ENCODE measurements at places on chromosomes 2 and 18.
A peak's percentile ranks its signal among the peaks of the same experiment; 100 is the strongest.

GRCh38 chr2:55718165-55719008, 24.7 kb upstream of the PNPT1 start:
- DNase-seq: peak; percentile 54

- no peak for DNase-seq
Measured at GRCh38 chr18:77653792-77654191, 404.1 kb downstream of the GALR1 start.

- DNase-seq: no peak
Measured at GRCh38 chr2:128395196-128395595, 76.5 kb upstream of the HS6ST1 start.

DNA sequence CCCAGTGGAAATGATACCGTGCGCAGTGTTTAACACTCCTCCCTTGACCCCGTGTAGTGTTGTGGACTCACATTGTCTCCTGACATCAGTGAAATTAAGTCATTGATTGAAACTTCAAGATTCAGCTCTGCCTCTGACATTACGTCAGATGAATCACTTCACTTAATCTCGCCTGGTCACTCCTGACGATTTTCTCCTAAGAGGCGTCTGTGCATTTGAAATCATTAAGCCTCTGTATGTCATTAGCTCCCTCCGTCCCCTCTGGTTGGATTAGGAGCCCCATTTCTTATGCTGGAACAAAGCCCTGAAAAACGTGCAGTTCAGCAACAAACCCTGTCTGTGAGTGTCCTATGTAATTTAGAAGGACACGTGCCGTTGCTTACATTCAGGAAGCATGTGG, 36.7 kb upstream of the CNGA3 start:
- no peak for DNase-seq

- DNase-seq: no peak
Measured at GRCh38 chr18:55386545-55386944, 201.4 kb downstream of the TCF4 start.

DNA sequence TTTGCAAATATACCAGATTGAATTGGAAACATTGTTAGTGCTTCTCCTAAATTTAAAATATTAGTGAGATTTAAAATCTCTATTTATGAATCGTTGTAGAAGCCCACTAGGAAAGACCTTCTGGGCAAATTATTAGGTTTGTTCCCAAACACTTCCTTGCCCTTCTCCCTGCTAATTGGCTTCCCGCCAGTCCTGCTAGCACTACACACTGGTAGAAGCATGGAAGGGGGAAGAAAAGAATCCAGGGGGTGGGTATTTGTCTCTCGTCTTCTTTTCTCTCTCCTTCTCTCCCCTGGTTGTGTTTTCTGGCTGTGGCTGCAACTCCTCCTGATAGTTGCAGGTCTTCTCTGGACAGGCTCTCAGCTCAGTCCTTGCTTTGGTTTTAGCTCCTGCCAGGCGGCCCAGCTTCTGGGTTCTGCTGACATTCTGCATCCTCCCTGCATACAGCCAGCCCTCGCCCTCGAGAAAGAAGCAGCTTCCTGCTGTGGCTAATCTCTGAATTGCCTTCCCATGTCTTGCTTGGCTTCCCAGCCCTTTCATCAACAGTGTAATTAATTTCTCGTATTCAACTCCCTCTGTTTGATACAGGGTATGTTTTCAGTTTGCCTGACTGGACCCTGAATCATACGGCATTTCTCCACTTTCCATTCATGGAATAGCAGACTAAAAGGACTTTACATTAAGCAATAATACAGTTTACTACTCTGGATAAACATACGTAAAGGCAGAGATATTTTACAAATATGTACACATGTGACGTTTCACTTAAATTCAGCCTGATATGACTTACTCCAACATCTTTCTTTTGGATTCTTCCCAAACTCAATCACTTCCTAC, 6.9 kb upstream of the PARD3B start:
- no peak for DNase-seq

- no peak for DNase-seq
Measured at GRCh38 chr2:16615687-16616615, 49.7 kb downstream of the CYRIA start.

DNA sequence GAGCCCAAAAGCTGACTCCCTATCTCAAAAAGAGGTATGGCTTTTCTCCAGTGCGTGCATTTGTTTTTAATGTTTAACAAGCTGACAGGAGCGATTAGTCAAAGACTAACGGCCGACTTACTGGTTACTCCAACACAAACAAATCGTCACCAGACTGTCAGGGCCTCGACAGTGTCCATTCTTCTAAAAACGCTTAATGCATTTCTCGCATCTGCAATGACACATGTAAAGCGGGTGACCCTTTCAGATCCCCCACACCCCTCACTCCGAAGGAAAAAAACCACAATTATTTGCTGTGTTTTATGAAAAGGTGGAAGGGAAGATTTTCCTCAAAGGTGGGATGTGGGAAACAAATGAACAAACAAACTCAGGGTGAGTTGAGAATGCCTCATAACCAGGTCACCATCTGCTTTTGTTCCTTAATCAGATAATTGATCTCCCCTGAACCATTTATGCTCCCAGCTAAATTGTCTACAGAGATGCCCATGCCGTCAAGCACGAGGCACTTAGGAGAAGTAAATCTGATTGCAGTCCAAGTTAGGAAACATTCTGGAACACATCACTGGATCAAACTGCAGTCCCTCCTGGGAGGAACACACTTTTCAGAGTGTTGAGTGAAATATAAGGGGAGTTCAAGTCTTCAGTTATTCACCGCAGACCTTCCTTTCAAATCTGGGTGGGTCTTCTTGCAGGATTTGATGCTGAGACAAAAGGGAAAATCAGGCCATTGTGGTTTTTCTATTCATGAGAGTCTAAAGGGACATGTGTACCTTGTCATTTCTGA, 340.8 kb downstream of the CMPK2 start:
- DNase-seq: no peak

All from inflammatory macrophage treated with lipopolysaccharide for 4 hours (primary cell).